ENCODE measurements at places on chromosomes 3 and 15. TPM values are rescaled to one million over a fixed set of nuclear protein-coding genes. Genes with fewer than 3 reads are reported as not detected.

CHAC1 gene
- 4.6 TPM for total RNA-seq

WDR5B gene
- 9.2 TPM for total RNA-seq

SLC28A2 gene
- total RNA-seq = 0.18 TPM

KNG1 gene
- not detected for total RNA-seq

EEFSEC gene
- total RNA-seq = 7.3 TPM

ITGB5 gene
- 14.6 TPM for total RNA-seq

VWA5B2 gene
- total RNA-seq = 0.66 TPM

CSPG5 gene
- total RNA-seq = 0.66 TPM

SFMBT1 gene
- 7.9 TPM for total RNA-seq

RASL12 gene
- total RNA-seq = 0.13 TPM

ITGA11 gene
- total RNA-seq = 2.5 TPM

DNAJA4 gene
- 2.3 TPM for total RNA-seq

UBE2Q2 gene
- 27.8 TPM for total RNA-seq

CCDC54 gene
- 5.5 TPM for total RNA-seq

NXPE3 gene
- total RNA-seq = 21.4 TPM

CEP97 gene
- total RNA-seq = 27.5 TPM

RETNLB gene
- not detected for total RNA-seq

CACNA2D3 gene
- 10.4 TPM for total RNA-seq

- peak; percentile 49 for ATAC-seq
Observed at GRCh38 chr15:45377609-45378148, 665 bp downstream of the GATM start.

DNA sequence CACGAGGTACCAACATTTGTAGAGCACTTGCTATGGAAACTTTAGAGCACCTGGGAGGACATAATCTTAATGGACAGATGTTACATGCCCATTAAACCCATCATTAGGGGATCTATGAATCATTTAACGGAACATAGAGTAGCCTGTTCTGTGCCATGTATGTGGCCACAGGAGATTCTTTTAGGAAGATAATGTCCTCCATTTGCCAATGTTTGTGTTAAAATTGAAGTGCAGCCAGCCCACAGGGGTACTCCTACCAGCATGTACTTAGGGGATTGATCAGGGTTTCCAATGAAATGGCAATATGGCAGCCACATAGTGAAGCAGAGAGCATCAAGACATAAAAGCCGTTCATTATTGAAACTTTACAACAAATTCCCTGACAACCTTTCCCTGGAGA lies 70.7 kb downstream of the TNIK start:
- ATAC-seq = no peak

GRCh38 chr3:108329508-108329907 lies 33.2 kb downstream of the HHLA2 start:
- ATAC-seq = no peak

DNA sequence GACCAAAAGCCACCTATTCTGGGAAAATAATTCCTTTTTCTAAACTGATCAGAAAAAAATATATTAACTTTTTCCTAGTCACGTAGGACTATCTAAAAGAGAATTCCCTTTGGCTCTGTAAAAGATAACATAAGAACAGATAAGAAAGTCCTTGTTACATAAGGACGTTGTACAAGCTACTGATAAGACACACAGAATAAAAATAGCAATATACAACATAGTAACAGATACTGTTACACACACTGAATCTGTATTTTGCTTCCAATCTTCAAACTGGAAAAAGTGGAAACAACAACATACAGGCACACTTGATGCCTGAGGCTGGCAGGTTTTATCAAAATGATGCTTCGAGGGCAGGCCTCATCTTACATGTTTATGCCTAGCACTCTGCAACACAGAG lies 59.8 kb downstream of the SNX4 start:
- ATAC-seq = no peak

GRCh38 chr3:9669720-9670432 lies 20.6 kb downstream of the MTMR14 start:
- ATAC-seq = no peak

DNA sequence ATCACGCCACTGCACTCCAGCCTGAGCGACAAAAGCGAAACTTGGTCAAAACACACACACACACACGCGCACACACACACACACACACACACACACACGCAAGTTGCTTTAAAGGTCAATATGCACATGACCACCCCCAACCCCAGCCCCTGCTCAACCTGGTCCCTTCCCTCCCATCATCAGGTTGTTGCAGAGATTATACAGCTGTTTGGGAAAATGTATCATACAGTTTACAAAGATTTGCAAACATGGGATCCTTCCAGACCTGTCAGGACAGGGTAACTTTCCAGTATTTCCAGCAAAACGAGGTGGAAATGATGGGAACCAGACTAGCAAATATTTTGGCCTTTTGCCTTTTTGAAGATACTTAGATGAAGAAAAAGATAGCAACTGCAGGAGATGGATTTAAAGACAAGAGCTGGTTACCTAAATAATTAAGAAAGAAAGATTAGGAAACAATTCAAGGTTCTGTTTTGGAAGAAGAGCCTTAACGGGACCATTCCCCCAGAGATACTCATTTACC lies 80.2 kb downstream of the TNIK start:
- no peak for ATAC-seq

GRCh38 chr3:113620091-113620490 lies 76.4 kb downstream of the USF3 start:
- no peak for ATAC-seq

- ATAC-seq = no peak
Observed at GRCh38 chr3:71641674-71642073, 58.1 kb upstream of the FOXP1 start.

- ATAC-seq = no peak
Observed at GRCh38 chr15:52734329-52734728, 55.1 kb upstream of the ATOSA start.

DNA sequence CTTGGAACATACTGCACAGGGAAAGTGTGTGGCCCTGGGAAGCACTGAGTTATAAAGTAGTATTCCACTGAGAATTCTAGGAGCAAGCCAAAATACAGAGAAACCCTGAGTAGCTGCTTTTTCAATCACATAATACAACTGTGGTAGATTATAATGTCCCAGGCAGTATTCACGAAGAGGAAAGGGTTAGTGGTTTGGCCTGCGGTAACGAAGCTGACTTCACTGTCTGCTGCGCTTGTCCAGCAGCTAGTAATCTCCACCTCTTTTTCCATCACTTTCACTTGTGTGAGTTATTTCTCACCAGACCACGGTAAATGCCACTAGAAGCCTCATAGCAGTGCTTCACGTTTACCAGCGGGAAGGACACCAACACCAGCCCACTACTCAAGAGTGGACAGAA lies 34.4 kb downstream of the RPL39L start:
- ATAC-seq = no peak

GRCh38 chr3:108834551-108834950 lies 12.0 kb downstream of the TRAT1 start:
- ATAC-seq = no peak

GRCh38 chr15:67967871-67968431 lies 86.2 kb upstream of the PIAS1 start:
- peak; percentile 99 for ATAC-seq

DNA sequence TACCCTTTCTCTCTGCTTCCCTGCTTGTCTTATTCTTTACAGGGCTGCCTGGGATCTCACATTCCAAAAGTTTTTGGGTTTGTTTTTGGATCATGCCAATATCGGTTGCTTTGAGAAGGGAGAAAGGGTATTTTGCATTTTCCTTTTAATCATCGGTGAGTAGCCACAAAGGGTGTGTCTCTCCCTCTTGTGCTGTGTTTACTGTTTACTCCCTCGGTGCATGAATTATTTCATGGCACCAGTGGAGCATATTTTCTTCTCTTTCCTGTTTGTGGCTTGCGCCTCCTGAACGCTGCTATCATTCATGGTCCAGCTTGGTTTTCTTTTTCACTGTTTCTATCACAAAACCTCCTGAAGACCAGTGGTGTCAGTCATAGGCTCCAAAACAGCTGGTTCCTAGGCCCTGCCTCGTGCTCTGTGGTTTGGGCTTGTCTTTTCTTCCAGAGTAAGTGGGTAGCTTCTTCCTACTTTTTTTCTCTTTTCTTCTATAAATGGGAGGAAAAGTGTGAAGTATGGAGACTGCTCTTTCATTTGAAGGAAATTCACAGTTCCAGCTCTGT lies 54.9 kb downstream of the IGF1R start:
- ATAC-seq = no peak

DNA sequence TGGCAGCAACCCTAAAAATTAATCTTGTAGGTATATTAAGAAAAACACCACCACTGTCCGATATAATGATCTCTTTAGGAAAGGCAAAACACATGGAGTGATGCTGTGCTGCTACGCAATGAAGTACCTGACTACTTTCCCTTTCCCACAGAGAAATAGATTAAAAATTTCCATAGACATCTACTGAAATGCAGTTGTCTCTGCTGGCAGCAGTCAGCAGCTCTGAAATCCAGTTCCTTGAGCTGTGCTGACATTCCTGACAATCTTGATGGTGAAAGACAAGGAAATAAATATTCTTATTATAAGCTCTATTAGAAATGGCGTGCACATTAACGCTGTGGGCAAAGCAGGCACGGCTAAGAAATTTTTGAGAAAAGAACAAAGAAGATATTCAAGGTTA lies 287.6 kb downstream of the IL5RA start:
- peak; percentile 36 for ATAC-seq

- ATAC-seq = peak; percentile 51
Observed at GRCh38 chr15:89566181-89566580, 9.1 kb upstream of the TICRR start.
